ENCODE measurements at places on chromosomes 5 and 9. TPM values are rescaled to one million over a fixed set of nuclear protein-coding genes. Genes with fewer than 3 reads are reported as not detected.

DNA sequence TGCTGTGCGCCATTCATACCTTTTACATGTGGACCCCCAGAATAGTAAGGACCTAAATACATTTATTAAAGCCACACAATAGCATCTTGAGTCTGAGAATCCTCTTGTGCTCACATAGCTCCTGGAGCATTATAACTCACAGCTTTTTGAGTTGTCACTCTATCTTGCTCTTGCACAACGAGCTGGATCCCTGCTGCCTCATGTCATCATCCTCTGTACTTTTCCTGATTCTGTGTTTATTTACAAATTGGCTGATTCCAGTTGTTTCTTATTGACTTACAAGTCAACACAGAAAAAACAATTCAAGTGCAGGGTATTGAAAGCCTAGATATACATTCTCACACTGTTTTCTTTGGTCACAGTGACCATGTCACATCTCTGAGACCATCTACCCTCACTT lies 112.9 kb downstream of the SLC1A3 start:
- no peak for DNase-seq

GRCh38 chr5:102796009-102796408 lies 40.9 kb downstream of the PAM start:
- DNase-seq, result no peak

The CCDC192 gene
- not detected for total RNA-seq

The PCYOX1L gene
- total RNA-seq, result 13.5 TPM

DNA sequence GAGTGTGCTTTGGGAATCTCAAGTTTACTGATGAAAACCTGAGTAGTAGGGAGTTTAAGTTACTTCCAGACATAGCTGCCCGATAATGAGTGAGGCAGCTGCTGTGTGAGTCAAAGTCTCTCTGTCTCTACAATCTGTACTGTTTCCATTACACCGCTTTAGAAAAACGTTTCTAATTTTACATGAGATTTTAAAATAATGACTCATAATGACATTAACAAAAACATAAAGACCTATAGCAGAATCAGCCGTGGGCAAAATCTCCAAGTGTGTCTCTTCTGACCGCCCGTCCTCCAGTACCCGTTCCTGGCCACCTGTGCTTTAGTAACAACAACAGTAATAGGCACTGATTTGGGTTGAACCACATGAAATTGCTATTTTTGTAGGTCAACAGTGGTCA lies 69.6 kb upstream of the PRRC1 start:
- DNase-seq, result no peak

DNA sequence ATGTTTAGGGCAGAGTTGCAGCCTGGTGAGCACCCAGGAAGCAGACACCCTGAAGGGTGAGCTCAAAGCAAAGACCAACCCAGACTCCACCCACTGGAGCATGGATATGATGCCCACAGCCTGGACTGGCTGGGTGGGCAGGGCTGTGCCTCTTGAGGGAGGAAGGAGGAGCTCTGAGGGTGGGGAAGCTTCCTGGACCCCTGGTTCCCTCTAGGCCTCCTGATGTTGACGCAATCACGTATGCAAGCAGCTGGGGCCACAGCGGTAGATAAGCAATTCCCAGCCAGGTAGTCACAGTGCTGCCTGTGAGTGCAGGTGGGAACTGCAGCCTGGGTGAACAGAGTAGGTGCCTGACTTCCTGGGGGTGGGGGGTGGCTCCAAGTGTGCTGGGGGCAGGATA lies 271.5 kb downstream of the CDK5RAP2 start:
- DNase-seq, result no peak

DNA sequence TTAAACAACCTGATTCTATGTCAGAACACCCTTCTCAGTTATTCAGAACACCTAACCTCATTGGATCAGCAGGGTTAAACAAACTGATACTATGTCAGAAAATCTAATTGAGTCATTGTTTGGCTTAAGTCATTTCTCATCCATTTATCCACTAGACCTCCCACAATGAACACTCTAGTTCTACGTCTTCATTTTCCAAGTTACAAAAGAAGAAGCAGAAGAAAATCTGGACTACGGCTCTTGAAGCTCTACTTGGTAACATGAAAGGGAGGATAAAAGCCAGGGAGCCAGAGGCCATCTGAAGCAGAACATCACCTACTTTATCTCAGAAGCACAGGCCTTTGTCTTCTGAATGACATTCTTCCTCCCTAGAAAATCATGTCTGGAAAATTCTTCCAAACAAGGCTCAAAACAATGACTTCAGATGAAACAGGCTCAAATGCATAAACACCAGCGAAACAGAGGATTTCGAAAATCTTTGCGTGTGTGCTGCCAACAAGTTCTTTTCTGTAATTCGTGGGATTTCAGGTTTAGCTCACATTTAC lies 35.4 kb upstream of the TGFBI start:
- no peak for DNase-seq

- no peak for DNase-seq
Observed at GRCh38 chr5:56259002-56259511, 25.9 kb upstream of the ANKRD55 start.

The ANKRD18A gene
- total RNA-seq, result not detected

DNA sequence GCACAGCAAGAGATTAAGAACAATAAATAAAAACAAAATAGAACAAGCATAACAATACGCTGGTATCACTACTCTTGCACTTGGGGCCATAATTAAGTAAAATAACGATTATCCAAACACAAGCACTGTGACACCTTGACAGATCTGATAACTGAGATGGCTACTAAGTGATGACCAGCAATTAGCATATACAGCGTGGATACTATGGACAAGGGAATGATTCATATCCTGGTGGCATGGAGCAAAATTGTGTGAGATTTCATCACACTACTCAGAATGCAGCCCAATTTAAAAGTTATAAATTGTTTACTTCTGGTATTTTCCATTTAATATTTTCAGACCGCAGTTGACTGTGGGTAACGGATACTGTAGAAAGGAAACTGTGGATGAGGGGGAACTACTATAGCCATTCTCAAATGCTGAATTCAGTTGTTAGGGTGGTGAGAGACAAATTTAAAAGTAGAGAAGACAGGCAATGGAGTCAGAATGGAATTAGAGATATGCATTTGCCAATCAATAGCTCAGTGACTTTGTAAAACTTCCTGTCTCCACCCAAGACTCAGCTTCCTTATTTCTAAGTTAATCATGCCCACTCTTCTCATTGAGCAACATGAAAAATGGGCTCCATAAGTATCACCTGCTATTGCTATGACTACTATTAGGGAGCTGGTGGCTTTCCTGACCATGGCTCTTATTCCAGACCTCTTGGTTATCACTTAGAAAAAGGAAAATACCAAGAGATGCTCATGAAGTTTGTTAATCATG lies 300.8 kb downstream of the TRIM32 start:
- no peak for DNase-seq

GRCh38 chr5:122507581-122507980 lies 195.5 kb downstream of the SNCAIP start:
- no peak for DNase-seq

The PLK2 gene
- 49.8 TPM for total RNA-seq

- DNase-seq, result no peak
Observed at GRCh38 chr9:69857131-69857530, 36.5 kb downstream of the CFAP95 start.

DNA sequence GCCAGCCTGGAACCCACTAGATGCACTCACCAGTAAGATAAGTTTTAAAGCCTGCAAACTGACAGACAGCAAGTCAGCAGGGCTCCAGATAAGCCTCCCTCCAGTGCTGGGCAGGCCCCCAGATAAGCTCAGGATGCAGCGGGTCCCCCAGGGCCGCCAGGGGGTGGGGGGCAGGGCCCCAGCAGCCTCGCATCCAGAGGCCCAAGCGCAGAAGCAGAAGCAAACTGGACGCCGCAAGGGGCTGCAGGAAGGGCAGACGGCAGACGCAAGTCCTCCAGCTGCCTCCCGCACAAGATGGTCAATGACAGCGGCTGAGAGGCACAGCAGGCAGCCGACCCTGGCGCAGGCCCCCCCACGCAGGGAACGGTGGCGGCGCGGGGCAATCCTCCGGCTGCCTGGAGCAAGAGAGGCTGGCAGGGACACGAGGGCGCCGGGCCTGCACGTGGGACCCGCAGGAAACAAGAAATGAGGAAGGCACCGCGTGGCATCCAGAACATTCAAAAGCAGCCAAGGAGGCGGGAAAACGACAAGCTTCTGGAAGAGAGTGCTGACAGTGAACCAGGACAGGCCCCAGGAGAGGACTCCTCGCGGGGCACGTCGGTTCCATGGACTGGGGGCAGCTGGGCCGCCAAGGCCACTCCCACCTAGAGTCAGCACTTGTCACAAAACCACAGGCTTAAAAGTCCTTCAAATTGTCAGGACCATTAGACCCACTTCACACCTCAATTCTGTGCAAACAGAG lies 49.8 kb downstream of the ROR2 start:
- no peak for DNase-seq

The TMEM174 gene
- total RNA-seq, result not detected

Measured in B cell (primary cell).